ENCODE measurements at places on chromosomes 3 and 15.
A peak's percentile ranks its signal among the peaks of the same experiment; 100 is the strongest.

DNA sequence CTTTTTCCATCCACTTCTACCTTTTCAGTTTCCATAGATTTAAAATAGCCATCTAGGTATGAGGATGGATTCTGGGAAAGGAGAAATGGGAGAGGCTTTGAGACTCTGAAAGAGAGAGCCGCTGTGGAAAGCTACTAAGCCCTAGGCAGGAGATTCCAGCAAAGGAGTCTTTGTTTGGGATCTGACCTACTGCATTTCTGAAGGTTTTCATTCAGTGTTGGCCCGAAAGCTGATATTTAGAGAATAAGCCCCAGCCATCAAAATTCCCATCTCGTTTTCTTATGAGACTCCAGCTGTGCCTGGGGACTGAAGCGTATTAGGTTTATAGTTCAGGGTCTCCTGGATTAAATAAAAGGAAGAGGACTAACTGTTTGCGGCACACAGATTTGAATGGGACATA lies 19.5 kb downstream of the LIPH start:
- DNase-seq: no peak

DNA sequence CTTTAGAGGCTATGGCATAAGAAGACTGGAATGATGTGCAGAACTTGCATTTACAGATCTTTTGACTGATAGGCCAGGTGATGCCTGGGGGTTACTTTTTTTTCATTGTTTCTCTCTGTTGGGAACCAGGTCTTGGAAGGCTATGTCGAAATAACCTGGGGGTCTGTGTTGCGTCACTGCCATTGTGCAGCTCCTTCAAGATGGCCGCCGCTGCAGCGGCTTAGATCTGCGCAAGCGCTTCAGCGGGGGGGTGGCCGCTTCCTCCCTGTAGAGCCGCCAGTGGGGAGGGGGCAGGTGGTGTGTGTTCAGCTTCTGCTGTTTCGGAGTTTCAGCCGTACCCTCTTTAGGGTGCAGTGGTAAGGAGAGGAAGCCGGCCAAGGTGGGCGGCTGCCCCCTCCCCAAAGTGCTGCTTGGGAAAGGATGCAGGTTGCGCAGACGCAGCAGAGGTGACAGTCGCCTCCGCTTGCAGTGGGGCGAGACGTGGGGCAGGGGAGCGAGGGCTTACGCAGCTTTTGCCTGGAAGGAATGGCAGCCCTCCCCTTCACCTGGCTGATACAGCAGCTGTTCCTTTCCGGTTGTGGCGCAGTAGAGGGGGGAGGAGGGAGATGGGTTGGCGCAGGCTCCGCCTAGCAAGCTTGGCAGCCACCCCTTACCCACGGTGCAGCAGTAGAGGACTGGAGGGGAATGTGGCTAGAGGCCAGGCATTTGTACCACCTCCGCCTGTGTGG lies 1.5 kb downstream of the SNRPN start:
- DNase-seq: peak; percentile 90

GRCh38 chr15:85414495-85414894 lies 34.1 kb downstream of the AKAP13 start:
- peak; percentile 22 for DNase-seq

GRCh38 chr3:99545941-99546580 lies 92.3 kb upstream of the COL8A1 start:
- no peak for DNase-seq

- DNase-seq: peak; percentile 14
These were observed at the start of gene SPTSSB for GRCh38 chr3:161371441-161372320. TSS of gene SPTSSB (minus strand) at chr3:161371517. CDS start at chr3:161346323, 25,194 bp downstream.

DNA sequence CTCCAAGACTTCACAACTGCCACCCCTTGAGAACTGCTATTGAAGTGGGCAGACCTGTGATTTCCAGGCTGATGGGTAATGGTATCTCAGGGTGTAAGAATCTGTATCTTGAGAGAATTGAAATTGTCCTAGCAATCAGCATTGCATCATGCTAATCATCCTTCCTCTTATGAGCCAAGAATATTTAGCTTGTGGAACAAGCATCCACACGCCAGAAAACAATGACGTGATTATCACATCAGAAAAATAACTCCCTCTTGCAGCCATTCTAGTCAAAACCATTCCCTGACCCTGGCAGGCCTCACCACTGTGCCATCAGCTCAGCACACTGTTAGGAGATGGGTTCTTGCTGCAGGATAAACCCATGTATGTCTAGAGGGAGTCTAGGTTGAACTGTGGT lies 6.7 kb downstream of the BCL2L10 start:
- no peak for DNase-seq

DNA sequence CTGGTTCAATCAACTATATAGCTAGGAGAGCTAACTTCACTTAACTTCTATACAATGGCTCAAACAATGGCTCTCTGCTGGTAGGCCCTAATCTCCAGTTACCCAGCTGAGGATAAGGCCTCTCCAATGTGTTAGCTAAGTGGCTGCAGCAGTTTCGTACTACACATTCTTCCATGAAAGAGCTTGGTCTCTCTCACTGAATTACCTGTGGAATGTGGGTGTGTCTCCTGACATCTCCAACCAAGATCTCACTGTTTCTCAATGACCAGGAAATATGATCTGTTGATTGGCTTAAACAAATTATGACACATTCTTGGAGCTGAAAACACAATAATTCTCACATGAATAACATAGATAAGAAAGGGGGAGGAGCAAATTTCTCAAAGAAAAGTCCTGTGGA lies 169.8 kb upstream of the ROBO1 start:
- DNase-seq: no peak

- no peak for DNase-seq
These were observed 149.1 kb upstream of the SPRED1 start for GRCh38 chr15:38103564-38103963.

DNA sequence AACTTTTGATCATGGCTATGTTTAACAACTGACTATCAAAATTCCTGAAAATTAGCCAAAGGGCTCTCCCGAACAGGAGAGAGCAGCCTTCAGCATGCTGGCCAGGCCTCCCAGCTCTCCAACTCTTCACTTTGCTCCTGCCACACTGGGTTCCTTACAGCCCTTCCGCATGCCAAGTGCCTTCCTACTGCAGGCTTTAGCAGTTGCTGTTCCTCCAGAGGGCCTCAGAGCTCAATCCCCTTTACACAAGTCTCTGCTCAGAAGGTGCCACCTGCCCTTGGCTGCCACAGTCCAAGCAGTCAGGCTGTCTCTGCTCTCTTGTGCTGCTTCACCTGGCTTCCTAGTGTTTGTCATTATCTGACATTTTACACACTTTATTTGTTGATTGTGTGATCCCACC lies 553.1 kb upstream of the PPP2R3A start:
- DNase-seq: peak; percentile 0

DNA sequence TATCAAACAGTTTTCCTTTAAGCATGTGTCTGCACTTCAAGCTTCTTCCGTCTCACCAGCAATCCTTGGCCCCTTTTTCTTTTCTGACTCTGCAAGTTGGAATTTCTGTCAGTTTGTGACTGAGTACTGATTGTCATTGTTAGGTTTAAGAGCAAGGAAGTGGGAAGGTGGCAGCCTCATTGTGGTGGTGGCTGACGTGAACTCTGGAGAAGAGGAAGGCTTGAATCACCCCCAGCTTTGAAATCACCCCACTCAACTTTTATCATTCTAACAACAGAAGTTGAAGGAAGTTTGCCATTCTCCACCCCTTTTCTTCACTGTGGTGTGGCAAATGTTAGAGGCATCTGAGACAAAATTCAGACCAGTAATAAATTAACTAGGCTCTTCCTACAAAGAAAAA lies 231.6 kb upstream of the AGTR1 start:
- DNase-seq: peak; percentile 19

- peak; percentile 58 for DNase-seq
These were observed 1.7 kb downstream of the CHRD start for GRCh38 chr3:184381261-184382224.

GRCh38 chr3:5160321-5160720 lies 27.2 kb upstream of the EDEM1 start:
- DNase-seq: no peak

DNA sequence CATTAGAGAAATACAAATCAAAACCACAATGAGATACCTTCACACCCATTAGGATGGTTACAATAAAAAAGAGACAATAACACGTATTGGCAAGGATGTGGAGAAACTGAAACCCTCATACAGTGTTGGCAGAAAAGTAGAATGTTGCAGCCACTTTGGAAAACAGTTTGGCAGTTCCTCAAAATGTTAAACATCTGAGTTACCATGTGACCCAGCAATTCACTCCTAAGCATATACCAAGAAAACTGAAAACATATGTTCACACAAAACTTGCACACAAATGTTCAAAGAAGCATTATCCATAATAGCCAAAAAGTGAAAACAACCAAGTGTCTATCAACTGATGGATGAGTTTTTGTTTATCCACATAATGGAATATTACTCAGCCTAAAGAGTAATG lies 166.9 kb upstream of the FAM3D start:
- DNase-seq: no peak

- DNase-seq: no peak
These were observed 15.4 kb downstream of the PDHB start for GRCh38 chr3:58418227-58418626.

DNA sequence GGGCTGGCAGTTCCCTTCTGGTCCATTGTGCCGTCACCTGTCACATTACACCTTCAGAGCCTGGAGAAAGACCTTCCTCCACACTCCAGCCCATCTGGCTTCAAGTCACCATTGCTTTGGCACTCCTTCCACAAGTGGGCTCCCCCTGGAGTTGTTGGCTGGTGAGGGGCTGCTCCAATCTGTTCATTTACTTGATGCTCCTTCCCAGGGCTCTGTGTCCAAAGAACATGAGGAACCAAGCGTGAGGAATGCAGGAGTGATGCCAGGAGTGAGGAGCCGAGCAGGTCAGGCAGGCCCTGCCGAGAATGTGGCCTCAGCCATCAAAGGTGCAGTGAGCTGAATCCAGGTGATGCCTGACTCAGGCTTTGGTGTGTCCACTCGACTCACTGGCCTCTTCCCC lies 57.2 kb downstream of the OXNAD1 start:
- no peak for DNase-seq

Data from myocyte (in vitro differentiated cells).